ENCODE measurements at places on chromosomes 4 and X. TPM values are rescaled to one million over a fixed set of nuclear protein-coding genes. Genes with fewer than 3 reads are reported as not detected.

The TMEM154 gene
- total RNA-seq = 0.24 TPM

GRCh38 chrX:331151-331824, 12.7 kb upstream of the GTPBP6 start:
- DNase-seq = peak; percentile 66

DNA sequence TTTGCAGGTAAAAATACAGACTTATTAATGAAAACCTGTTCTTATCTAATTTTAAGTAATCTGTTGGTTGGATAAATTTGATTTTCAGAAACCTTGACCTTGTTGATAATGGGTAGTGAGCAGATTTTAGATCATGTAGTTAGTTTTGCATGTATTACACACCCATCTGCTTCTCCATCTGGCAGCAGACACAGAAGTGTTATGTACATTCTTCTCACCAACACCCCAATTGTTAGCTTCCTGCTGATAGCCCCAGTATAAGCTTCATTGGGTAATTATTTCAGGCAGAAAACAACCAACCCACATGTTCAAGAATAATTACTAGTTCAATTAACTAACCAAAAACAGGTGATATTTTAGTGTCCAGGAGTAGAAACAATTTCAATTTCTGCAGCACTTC, 1740.5 kb upstream of the AGA start:
- DNase-seq = no peak

DNA sequence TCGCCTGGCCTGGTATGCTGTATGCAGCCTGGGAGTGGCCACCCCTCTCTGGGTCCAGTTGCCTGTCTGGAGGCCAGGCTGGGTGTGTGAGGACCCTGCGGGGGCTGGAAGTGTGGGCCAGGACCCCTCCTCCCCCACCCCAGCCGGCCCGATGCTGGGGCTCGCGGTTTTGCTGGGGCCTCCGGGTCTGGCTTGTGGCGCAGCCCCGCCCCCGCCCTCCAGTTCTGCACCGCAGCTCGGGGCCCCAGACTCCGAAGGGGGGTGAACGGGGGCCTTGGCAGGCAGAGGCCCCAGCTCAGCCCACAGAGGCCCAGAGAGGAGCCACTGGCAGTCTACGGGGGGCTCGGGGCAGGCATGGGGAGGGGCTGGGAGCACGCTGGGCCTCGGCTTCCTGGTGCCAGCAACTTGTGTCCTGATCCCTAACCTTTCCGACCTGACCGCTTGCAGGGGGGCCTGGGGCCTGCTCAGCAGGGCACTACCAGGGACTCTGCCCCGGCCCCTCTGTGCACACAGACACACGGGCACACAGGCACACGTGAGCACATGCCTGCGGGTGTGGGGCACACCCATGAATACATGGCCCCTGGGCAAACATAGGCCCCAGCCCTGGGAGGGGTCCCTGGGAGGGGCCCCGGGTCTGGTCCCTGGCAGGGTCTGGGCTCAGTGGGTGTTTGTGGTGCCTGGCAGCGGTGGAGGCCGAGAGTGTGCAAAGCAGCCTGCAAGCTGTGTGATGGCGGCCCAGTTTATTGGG, 21.4 kb upstream of the FGFR3 start:
- DNase-seq = no peak

GRCh38 chr4:46372878-46373277, 17.1 kb downstream of the GABRA2 start:
- no peak for DNase-seq

- no peak for DNase-seq
Observed at GRCh38 chr4:14726877-14727361, 275.4 kb upstream of the CPEB2 start.

All from myocyte (in vitro differentiated cells).